ENCODE measurements at places on chromosomes 11 and 22. TPM values are rescaled to one million over a fixed set of nuclear protein-coding genes. Genes with fewer than 3 reads are reported as not detected.

DNA sequence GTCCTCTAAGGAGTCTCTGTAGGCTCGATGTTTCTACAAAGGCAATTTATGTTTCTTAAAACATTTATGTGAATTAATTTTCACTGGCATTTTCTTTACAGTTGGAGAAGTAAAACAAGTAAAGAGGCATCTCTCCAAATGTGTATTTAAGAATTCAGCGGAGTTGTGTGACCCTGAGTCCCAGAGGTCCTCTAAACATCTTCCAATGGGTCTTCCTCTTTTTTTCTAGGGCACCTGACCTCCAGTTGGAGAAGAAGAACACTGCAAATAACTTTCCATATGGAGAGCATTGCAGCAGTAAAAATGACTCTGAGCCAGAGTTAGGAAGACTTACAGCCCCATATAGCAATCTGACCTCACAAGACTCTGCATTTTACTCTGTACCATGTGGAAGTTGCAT lies 480.5 kb upstream of the RAG2 start:
- DNase-seq: no peak

- no peak for DNase-seq
Observed at GRCh38 chr11:117426297-117426685, 98.6 kb downstream of the CEP164 start.

- no peak for DNase-seq
Observed at GRCh38 chr11:120900643-120901042, 123.3 kb upstream of the TBCEL start.

GRCh38 chr22:22125579-22126468 lies 118.8 kb upstream of the VPREB1 start:
- DNase-seq: no peak

Gene PGA5
- total RNA-seq: not detected

Gene IL18
- 12.7 TPM for total RNA-seq

Gene INSC
- total RNA-seq: not detected

All from thoracic aorta (tissue), 2 donors.